NCI-H2029 (cell line): ENCODE measurements at places on chromosomes 2 and 18.
A peak's percentile ranks its signal among the peaks of the same experiment; 100 is the strongest.

- peak; percentile 5 for DNase-seq
Measured at GRCh38 chr2:102841107-102841840, 79.4 kb downstream of the TMEM182 start.

GRCh38 chr2:64327510-64328414 is 126.2 kb upstream of the LGALSL start:
- DNase-seq: no peak

- no peak for DNase-seq
Measured at GRCh38 chr2:54483426-54483825, 27.3 kb downstream of the SPTBN1 start.

GRCh38 chr2:223538920-223539440 is 63.2 kb downstream of the SCG2 start:
- no peak for DNase-seq

- DNase-seq: no peak
Measured at GRCh38 chr2:190589008-190589407, 54.5 kb upstream of the NEMP2 start.

- no peak for DNase-seq
Measured at GRCh38 chr2:28539118-28539541, 43.3 kb downstream of the PLB1 start.

- no peak for DNase-seq
Measured at GRCh38 chr2:168519534-168520308, 63.6 kb downstream of the CERS6 start.

DNA sequence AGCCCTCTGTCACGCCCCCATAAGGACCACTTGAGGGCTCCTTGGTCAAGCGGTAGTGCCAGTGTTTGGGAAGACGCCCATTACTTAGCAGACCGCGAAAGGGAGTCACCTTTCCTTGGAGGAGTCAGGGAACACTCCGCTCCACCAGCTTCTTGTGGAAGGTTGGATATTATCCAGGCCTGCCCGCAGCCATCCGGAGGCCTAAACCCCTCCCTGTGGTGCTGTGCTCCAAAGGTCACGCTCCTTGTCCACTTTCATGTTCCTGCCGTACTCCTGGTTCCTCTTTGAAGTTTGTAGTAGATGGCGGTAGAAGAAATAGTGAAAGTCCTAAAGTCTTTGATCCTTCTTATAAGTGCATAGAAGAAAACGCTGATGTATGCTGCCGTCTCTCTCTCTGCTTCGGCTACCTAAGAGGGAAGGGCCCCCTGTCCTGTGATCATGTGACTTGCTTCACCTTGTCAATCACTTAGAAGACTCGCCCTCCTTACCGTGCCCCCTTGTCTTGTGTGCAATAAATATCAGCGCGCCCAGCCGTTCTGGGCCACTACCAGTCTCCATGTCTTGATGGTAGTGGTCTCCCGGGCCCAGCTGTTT is 1.7 kb upstream of the CATIP start:
- DNase-seq: no peak

- no peak for DNase-seq
Measured at GRCh38 chr18:46660957-46661749, 4.1 kb upstream of the LOXHD1 start.

- no peak for DNase-seq
Measured at GRCh38 chr18:40258311-40258710, 1696.7 kb upstream of the PIK3C3 start.

DNA sequence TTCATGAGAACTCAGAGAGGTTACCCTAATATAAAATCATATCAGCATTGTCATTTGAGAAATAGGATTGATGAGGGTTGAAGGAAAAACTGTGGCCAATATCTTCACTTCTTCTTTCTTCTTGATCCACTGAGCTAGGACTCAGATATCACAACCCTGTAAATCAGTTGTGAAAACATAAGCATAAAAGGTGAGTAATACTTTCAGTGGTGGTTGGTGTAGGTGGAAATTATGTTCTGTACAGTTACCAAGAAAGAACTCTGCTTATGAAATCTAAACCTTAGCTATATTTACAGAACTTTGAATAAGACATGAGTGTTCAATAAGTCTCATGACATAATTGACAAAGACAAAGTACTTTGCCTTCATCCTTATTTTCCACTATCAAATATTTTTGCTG is 56.3 kb downstream of the PAX3 start:
- DNase-seq: no peak

GRCh38 chr2:69946351-69947324 is 14.8 kb downstream of the ASPRV1 start:
- DNase-seq: no peak

DNA sequence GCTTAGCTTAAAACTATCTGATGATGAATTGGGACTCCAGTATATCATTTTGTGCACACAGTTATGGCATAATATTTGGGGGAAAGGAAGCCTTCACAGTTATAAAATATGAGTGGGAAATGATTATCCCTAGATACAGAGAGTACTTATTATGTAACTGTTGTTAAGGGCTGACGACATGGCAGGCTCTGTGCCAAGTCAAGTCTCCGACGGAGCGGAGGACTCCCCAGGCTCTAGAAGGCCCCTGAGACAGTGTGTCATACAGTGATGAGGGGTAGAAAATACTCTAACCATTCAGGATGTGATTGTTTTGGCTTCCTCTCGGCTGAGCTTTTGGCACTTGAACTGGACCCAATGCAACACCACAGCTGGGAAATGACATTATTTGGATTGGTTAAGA is 211.8 kb downstream of the SLC8A1 start:
- peak; percentile 90 for DNase-seq
